ENCODE measurements at places on chromosomes 2 and 18.
A peak's percentile ranks its signal among the peaks of the same experiment; 100 is the strongest.

- DNase-seq = no peak
Measured at GRCh38 chr2:196546151-196546919, 93.2 kb upstream of the CCDC150 start.

GRCh38 chr2:64943387-64944150 lies 45.6 kb upstream of the SLC1A4 start:
- peak; percentile 70 for DNase-seq

DNA sequence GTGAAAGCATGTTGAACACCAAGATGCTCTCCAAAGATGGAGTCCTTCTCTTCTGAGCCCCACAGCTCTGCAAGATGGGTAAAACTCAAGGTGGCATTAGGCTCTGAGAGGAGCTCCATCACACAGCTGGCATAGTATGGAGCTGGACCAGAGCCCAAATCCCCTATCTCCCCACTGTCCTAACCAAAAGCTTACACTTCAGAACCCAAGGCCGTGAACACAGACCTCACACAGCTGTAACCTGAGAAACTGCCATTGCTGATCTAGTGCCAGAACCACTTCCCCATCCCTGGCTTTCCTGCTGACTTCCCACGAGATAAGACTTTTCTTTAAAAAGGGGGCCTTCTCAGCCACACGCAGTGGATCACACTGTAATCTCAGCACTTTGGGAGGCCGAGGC lies 25.0 kb downstream of the TTC32 start:
- DNase-seq = no peak

GRCh38 chr18:9743200-9744016 lies 35.3 kb downstream of the RAB31 start:
- peak; percentile 75 for DNase-seq

GRCh38 chr2:85264471-85264870 lies 63.3 kb downstream of the TGOLN2 start:
- DNase-seq = no peak

GRCh38 chr2:30078521-30078920 lies 68.3 kb upstream of the YPEL5 start:
- DNase-seq = no peak

DNA sequence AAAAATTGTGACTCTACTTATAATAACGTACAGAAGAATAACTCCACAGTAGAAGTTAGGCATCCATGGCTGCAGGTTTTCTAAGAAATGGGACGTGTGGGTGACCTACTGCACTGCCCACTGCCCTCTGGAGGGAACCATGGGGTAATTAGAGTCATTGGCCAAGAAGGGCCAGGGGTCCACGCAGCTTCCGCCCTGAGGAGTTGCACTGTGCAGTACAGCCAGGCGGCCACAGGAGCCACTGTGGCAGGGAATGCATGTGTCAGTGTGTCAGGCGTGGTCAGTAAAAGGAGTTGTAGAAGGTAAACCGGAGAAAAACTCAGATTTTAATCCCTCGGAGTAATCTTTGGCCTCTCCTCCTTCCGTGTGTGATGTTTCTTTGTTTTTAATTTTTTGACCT lies 24.8 kb downstream of the NCK2 start:
- no peak for DNase-seq

DNA sequence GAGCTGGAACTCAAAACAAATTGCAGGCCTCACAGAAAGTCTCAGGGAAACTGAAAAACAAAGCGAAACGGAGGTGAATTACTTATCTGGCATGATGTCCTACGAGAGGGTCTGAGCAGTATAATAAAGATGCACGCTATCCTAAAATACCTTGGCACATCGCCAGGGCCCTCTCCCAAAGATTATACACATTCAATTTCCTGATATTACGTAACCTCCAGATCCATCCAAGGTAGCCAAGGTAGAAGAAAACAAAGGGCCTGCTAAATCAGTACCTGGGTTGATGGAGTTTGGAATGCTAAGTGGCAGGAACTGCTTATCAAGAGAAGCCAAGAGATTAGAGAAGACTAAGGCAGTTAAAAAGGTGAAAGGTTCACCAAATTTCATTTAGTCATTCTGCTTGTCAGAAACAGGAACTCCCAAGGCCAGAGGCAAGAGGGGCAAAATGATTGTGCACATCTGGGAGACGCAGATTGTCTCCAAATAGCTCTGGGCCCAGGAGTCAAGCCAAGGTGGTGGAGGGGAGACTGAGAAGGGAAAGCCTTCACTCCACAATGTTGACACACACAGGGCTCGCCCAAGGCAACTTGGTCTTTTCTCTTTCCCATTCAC lies 236.8 kb upstream of the ATP5MC3 start:
- DNase-seq = no peak

DNA sequence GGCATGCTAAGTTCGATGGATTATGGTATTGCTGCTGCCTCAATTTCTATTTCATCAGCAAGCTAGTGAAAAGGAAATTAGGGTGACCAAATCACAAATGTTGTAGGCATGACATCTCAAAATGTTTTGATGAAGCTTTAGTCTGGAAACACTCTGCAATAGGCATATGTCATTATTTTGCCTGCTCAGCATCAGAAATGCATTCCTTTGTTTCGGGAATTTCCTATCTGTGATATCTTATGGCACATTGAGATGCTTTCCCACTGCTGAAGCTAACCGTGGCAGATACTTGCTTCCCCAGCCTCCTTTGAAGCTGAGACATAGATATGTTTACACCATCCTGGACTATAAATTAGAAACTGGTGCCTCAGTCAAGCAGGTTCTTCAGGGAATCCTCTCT lies 119.7 kb downstream of the CDC42EP3 start:
- DNase-seq = no peak

GRCh38 chr18:67520351-67520921 lies 3.9 kb upstream of the DSEL start:
- DNase-seq = peak; percentile 77

DNA sequence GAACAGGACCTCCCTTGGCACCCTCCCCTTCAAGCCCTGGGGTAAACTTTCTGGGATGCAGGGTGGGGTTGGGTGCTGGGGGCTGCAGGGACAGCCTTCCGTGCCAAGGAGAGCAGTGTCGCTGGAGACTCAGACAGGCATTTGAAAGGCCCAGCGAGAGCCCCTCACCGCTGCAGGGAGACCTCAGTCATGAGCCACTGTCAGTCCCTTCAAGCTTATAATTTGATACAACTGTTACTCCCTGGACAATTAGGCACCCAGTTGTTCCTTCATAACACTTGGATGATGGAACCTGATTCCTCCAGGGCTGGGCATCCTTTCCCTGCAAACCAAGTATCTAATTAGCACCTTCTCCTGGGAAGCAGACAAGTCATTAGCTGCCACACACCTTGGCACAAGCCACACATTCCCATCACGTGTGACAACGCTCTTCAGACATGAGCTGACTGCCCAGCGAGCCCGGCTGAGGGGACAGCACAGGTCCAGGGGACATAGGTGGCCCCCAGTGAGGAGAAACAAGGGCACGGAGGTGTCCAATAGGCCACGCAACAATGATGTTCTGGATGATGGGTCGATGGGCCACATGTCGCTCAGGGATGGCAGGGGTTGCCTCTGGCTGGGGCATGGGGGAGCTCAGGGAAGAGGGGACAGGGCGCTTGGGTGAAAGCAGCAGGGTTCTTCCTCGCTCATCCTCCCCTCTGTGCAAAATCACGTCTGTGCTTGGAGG lies 59.6 kb downstream of the KCNF1 start:
- no peak for DNase-seq

GRCh38 chr2:232893834-232894233 lies 23.8 kb downstream of the SNORC start:
- no peak for DNase-seq

DNA sequence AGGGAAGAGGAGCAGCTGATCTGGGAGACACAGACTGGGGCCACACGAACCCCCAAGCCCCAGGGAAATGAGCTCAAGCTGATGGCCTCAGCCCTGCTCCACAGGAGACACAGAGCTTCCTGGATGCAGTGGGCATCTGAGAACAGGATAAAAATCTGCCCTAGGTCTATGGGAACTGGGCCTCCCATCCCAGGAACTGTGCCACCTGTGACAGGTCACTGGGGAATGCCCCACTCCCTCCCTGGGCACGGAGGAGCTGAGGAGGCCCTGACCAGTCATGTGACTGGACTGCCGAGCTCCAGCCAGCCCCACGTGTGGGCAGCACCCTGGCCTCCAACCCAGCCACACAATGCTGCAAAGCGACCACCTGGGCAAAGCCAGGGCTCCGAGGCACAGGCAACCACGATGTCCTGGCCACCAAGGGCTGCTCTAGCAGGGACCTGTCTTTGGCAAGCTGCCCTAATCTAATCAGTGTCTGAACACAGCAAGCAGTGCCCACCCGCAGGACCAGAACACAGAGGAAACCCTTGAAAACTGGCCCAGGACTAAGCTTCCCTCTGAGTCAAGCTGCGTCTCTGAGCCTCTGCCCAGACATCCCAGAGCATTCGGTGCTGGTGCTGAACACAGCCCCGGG lies 57.8 kb upstream of the ID2 start:
- DNase-seq = no peak

DNA sequence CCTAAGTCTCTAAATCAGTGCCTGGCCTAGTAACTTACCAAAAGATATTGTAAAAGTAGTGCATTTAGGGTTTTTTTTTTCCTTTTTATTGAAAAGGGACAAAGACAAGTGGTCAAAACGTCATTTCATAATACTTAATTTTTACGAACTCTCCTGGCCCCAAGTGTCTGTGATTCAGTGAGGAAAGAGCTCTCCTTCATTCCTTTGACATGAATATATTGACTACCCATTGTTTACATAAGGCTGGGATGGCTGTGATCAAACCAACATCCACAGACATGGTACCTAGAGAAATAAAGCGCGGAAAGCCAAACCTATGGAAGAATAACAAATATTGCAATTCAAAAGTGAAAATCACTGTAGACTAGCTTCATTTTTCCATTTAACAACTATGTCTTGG lies 198.4 kb downstream of the BABAM2 start:
- no peak for DNase-seq

GRCh38 chr2:119523952-119524694 lies at the start of gene SCTR:
Gene SCTR (minus strand): TSS chr2:119524483. CDS start chr2:119524226, 257 bp downstream.
- DNase-seq = no peak

- no peak for DNase-seq
Measured at GRCh38 chr2:10428355-10428754, 19.8 kb downstream of the ODC1 start.

- DNase-seq = no peak
Measured at GRCh38 chr18:72637299-72637698, 93.2 kb upstream of the CBLN2 start.

- peak; percentile 35 for DNase-seq
Measured at GRCh38 chr2:215931256-215931903, 82.0 kb downstream of the MREG start.

DNA sequence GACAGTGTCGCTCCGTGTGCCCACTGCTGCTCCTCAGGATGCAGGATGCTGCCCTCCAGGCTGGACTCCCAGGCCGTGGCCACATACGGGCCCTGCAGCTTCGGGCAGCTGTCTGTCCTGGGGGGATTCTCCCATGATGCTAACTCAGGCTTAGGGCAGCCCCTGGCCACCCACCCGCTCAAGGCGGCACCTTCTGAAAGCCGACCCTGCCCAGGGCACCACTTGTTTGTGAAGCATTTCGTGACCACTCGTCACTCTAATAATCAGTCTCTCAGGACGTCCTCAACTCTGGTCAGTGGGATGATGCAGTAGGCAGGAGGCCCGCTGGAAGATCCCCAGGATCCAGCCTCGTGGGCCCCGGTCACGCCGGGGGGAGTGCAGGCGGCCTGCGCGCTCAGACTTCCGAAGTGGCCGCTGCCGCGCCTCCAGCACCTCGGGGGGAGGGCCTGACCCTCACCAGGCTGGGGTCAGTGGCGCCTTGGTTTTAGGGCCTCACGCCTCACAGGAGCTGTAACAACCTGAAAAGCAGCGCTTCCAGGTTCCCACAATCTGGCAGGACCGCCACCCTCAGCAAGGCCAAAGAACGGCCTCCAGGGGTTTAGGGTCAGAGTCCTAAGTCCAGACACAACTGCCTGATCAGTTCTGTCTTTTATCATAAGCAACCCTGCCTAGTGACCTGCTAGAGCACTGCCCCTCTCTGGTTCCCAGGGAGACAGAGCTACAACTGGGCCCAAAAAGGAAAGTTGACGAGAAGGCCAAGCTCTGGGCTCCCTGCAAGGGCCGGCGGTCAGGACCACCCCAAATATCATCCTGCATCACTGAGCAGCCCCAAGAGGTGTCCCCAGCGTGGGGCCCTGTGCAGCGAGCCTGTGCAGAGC lies 53.0 kb downstream of the EIPR1 start:
- DNase-seq = no peak

DNA sequence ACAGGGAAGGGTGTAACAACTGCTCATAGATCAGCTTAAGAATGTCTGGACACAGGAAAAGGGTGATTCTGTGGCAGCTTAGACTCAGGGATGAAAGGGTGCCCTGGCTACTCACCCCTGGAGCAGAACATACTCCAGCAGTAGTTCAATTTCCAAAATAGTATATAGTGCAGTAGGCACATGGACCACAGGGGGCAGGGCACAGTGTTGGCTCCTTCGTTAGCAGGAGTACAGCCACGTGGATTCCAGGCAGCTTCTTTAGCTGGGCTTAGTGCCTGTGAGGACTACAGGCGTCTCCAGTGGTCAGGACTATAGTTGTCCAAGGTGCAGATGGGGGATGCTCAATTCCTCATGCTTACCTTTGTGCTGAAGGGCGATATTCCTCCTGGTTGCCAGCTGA lies 277.5 kb upstream of the DDX18 start:
- DNase-seq = no peak

DNA sequence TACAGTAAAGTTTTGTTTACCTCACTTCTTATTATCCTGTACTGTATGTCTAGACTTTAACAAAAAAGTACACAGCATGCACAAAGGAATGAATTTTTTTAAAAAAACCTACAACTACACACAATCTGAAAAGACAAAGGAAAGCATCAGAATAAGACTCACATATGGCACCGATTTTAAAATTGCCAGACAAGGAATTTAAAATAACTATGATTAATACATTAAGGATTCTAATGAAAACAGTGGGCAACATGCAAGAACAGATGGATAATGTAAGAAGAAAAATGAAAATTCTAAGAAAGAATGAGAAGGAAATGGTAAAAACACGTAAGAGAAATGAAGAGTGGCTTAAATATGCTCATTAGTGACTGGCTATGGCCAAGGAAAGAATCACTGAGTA lies 638.2 kb downstream of the FBXO15 start:
- peak; percentile 23 for DNase-seq

GRCh38 chr2:198456418-198456817 lies 652.0 kb downstream of the PLCL1 start:
- DNase-seq = no peak

DNA sequence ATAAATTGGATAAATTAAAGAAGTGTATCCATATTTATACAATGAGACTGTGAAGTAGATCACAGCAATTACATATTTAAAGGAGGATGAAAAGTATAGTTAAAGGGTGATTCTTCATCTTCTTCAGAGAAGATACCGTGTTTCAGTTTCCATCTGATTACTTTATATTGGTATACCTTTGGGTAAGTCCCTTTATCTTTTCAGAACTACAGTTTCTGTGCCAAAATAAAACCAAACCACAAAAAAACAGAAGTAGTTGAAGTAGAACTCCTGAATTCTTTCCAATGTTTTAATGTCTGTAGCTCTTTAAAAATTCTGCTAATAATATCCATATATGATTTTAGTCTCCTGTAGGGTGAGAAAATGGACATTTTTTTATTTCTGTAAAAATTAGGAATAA lies 231.2 kb upstream of the LINC00305 start:
- no peak for DNase-seq

- no peak for DNase-seq
Measured at GRCh38 chr2:196372811-196373664, 201.7 kb upstream of the STK17B start.
